Kidney glomerular epithelial cell (primary cell): ENCODE measurements at places on chromosomes 2 and 18.
A peak's percentile ranks its signal among the peaks of the same experiment; 100 is the strongest.

- DNase-seq: no peak
Measured at GRCh38 chr18:21762181-21762772, 21.7 kb downstream of the MIB1 start.

DNA sequence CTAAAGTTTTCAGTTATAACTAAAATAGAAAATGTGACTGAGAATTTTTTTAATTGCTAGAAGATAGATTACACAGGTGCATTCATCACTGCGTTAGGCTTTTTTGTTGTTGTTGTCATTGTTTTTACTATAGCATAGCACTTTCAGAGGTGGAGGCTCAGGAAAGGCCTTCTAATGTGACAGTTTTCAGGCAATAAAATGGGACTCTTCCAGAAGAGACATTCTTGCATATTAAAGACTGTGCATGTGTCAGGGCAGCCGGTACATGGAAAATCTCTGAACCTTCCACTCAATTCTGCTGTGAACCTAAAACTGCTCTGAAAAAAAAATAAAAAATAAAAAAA is 175.2 kb downstream of the METTL4 start:
- DNase-seq: no peak

DNA sequence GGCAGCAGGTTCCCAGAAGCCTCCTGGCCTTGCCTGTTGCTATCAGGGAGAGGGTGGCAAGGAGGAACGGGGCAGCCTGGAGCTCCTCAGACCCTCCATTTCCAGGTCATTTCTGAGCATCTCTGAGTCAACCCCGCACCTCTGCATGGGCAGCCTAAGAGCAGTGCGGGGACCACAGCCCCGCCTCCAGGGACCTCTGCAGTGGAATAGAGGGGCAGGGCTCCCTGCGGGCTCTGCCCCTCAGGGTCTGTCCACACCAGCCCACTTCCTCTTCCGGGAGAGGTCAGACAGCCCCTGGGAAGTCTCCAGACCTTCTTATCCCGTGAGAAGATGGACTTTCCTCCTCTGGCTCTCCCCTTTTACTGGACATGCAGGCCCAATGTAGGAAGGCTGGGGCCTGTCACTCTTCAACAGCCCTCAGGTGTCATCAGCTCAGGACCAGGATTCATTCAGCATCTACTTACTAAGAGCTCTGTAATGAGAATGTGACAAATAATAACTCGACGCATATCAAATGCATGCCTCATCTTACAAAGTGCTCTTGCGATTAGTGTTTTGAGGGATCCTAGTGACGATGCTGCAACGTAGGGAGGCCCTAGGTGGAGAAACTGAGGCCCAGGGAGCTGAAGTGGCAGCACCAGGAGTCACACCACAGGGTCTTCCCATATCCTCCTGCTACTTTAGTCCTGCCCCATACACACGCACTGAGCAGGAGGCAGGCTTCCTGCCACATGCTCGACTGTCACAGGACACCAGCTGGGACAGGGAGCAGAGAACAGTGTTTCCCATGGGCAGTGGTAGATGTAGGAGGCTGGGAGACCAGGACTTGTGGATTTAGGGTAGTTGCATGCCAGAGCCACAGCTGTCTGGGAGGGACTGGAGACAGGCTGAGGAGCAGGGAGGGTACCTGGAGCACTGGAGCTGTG is 28.0 kb downstream of the SH2D6 start:
- no peak for DNase-seq

GRCh38 chr2:218816561-218817011 is 15.0 kb downstream of the PRKAG3 start:
- no peak for DNase-seq

- DNase-seq: no peak
Measured at GRCh38 chr2:15363734-15364133, 197.4 kb downstream of the NBAS start.

DNA sequence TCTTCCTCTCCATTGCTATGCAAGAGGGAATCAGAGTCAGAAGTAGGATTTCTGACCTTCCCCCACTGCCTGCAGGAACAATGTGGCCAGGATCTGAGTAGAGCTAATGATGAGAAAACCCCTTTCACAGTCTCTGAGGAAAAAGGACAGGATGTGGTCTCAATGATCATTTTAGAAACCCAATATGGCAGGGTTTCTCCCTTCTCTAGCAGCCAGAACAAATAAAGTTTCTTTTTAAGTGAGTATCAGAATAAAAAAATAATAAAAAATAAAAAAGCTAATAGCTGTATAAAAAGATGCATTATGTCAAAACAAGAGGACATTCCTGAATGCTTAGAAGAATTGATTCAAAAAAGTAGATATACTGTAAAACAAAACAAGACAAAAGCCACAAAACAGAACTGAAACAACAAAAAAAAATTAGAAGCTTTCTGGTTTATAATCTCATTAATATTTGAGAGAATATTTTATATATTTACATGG is 1124.9 kb upstream of the ZEB2 start:
- no peak for DNase-seq

DNA sequence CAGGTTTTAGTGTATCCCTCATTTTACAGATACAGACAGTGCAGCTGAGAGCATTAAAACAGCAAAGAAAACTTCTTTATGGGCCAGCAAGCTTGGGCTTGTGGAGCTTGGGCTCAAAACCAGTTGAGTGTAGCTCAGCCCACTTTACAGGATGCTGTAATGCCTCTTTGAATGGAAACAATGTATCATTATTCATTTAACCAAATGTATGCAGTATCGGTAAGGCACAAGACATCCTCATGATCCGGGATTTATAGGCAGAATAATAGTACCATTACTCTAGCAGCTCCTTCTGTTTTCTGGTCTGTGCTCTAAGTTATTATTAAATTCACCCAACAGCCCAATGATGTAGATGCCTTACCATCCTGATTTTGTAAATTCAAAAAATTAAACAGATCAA is 575.1 kb upstream of the CDH7 start:
- no peak for DNase-seq

DNA sequence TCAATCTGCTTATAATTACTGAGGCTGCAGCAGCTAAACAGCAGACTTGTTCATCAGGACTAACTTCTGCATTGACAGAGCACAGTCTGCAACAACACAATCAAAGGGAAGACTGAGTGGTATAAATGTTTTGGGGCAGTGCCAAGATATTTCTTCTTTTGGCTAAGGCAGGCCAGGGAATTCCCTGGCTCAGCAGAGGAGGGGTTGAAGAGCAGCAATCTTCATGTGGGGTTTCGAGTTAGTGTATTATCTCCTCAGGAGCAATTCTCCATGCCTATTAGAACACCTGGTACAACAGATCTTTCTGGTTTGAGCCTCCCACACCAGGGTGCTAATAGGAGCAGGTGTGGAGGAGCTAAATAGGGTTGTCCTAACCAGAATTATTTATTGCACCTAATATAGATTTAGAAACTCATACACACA is 103.0 kb upstream of the STK17B start:
- DNase-seq: peak; percentile 62

GRCh38 chr2:215370112-215370965 is 58.5 kb downstream of the ATIC start:
- DNase-seq: no peak

GRCh38 chr2:81324046-81324445 is 1019.5 kb upstream of the LRRTM1 start:
- peak; percentile 1 for DNase-seq

- DNase-seq: no peak
Measured at GRCh38 chr2:85089585-85089984, 43.6 kb upstream of the TCF7L1 start.

DNA sequence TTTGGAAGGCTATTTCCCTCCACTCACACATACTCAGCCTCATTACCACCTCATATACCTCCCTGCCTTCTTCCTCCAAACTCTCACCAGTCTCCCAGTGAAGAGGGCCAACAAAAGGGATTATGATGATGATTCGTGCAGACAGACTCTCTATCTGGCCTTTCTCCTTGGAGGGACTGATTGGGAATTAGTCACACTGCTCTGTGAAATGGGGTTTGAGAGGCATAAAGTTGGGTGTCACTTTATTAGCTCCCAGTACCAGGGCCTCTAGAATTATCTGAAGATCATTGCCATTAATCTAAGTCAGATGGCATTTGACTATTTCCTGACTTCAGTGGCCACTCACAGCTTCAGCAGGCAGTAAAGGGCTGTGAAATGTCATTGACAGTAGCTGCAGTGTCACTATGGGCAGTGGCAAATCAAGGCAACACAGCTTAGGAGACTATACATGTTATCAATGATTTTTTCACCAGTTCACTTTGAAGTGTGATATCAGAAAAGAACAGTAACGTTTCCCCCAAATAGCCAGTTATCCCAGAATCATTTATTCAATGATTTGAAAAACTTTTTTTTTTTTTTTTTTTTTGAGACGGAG is 17.4 kb downstream of the CNRIP1 start:
- DNase-seq: no peak

DNA sequence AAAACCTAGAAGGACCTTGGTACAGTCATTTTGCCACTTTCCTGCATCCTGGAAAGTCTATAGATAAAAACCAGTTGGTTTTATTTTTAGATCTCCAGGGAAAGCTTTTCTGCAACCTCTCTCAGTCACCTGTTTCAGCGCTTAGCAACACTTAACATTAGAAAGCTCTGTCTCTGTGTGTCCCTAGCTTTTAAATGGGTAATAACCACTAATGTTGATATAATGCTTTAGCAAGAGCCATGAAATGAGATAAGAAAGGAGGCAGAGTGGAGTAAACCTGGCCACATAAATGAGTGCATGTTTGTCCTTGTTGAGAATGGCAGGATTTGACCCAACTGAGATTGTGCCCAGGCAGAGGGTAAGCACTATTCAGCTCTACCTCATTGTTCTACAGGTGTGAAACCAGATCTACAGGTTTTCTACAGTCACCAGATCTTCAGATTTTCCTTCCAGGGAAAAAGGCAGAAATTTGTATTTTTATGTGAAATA is 44.8 kb downstream of the MARCHF4 start:
- DNase-seq: no peak
